Activated CD4-positive, alpha-beta memory T cell treated with anti-CD3 and anti-CD28 coated beads for 36 hours (primary cell): ENCODE measurements at places on chromosomes 4 and X. TPM values are rescaled to one million over a fixed set of nuclear protein-coding genes. Genes with fewer than 3 reads are reported as not detected.

- DNase-seq, result no peak
Measured at GRCh38 chr4:118774989-118775388, 60.9 kb downstream of the SEC24D start.

- DNase-seq, result no peak
Measured at GRCh38 chr4:94798808-94799207, 41.1 kb downstream of the BMPR1B start.

- no peak for DNase-seq
Measured at GRCh38 chrX:13652287-13652793, 601 bp upstream of the TCEANC start.

DNA sequence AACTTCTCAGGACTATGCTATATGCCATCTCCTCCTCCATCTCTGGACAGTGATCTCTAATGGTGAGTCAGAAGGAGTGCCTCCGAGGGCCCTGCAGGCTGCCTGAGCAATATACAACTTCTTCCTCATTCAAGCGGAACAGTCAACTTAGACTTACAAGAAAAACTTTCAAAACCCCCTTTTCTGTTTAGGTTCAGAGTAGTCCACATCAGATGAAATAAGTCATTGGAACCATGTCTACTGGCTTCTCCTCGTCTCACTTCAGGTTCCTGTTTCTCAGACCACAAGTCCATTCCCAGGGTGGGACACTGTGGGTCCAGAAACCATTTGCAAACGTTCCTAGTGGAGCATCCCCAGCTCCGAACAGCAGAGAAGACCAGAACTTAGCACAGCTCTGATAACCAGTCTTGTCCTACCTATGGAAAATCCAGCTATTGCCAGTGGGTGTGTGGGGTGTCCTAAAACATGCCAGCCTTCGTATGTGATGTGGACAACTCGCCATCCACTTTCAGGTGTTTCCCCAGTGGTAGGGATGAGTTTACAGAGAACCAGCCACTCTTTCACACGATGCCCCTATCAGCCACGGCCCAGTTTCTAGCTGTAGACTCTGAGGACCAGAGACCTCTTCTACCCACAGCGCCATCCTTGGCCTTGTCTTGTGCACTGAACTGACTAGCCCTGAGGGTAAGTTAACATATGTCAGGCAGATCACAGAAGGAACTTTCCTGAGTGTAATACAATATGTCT is 32.7 kb upstream of the NKRF start:
- no peak for DNase-seq

DNA sequence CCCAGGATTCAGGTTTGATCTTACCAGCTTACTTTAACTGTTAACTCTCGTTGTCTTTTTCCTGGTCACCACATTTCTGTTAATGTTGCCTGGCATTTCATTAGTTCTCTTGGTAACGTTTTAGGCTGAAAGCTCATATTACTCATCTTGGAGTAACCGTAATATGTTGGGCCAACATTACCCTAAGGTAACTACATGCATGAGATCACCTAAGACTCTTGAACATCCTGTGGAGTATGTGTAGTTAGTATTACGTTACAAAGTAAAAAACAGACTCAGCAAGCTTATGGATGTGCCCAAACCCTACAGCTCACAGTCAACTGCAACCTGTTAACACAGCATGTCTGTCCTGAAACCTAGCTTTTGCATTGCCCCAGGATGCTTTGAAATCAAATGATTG is 203.3 kb upstream of the HS3ST1 start:
- no peak for DNase-seq

DNA sequence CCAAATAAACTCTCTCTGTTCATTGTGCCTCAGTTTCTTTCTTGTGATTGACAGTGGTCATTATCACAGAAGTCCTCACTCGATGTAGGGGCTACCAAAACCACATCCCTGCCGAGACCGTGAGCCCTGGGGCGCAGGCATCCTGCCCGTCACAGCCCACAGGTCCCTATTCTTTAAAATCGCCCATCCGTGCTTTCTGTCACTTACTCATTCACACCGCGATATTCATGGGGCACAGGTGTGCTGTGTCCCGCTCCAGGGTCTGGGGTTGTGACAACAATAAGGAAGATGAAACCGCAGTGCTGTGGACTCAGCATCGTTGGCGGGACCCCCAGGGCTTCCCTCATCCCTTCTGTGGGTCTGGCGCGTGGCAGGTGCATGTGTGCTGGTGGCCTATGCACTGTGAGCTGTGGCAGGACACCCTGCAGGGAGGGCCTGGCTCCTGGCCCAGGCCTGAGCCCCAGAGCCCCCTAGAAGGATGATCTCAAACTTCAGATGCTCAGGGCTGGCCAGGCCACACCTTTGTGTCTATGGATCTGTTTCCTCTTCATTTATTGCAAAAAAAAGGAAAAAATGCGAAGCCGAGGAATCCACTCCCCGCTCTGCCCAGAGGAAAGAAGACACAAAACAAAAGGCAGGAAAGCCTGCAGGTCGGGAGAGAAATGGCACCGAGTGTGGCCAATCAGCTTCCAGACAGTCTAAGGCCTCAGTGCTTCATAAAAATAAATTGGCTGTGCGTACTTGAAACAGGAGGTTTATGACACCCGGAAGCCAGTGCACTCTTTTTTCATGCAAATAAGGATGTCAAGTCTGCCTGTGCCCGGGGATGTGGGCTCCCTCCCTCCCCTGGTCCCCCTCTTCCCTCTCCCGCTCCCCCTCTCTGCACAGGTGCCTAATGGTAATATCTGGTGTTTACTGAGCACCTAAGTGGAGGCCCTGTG is 109.5 kb upstream of the ADRA2C start:
- DNase-seq, result no peak

GRCh38 chr4:155759372-155760252 is 791 bp downstream of the GUCY1B1 start:
- no peak for DNase-seq

DNA sequence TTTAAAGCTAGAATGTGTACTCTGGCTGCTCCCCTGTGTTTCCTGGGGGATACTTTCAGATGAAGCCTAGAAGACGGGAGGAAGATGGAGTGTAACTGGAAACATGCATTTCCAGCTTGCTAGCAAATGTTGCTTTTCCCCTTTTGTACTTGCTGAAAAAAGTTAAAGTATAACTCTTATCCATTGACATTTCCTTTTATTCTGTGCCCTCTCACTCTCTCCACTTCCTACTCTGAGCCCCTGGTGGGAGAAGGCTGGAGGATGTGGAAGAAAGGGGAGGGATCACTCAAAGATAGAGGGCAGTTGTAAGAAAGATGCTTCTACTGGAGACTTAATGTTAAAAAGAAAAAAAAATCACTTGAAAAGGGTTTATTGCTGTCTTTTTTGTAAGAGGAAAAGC is 396.5 kb downstream of the DTHD1 start:
- DNase-seq, result no peak

DNA sequence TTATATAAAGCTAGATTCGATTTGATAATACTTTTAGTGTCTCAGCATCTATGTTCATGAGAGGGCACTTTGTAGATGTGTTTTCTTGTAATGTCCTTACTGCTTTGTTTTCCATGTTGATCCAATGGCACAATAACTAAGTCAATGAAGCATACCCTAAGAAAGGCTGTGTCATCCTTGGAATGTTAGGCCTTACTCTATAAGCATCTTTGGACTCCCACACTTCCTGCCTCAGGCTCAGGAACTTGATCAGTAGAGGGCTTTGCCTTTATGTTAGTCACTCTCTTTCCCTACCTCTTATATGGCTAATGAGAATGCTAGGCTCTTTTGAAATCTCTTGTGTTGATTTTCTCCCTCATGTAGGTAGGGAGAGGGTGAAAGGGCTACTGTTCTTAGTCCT is 33.2 kb upstream of the EDA2R start:
- DNase-seq, result no peak

DNA sequence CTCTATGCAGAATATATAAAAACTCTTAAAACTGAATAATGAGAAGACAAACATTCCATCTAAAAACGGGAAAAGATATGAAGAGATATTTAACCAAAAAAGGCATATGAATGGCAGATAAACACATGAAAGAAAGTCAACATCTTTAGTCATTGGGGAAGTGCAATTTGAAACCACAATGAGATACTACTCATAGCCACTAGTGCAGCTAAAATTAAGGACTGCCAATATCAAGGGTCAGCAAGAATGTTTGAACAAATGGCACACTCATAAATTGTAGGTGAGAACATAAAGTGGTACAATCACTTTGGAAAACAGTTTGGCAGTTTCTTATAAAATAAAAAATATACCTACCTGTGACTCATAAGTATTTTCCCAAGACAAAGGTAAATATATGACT is 534.9 kb upstream of the DIPK2B start:
- no peak for DNase-seq

DNA sequence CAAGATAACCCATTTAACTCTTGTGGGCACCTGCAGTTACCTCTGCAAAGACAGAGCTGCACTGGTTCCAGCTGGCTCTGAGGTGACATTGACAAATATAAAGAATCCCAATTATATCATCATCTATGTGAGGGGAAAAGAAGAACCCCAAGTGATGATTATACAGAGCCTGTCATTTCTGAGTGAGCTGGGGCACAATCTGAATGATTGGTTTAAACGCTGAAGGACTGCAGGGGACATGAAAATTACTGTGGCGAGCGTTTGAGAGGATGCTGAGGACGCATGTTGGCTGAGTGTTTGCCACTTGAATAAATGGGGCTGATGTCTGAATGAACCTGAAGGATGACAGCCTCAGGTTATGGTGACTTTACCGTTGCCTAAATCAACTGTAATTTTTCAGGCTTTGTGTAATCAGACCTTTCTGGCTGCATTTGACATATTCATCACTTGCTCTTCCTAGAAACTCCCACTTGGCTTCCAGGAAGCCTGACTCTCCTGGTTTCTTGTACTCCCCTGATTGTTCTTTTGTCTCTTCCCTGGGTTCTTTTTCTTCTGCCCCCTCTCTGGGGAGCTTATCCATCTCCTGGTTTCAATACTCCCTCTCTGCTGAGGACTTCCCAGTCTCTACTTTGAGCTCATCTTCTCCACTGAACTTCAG is 4.1 kb upstream of the HSD17B10 start:
- no peak for DNase-seq

- DNase-seq, result no peak
Measured at GRCh38 chr4:134024251-134024650, 177.3 kb downstream of the PABPC4L start.

- DNase-seq, result no peak
Measured at GRCh38 chr4:75289914-75290582, 224.2 kb downstream of the RCHY1 start.

GRCh38 chrX:123181233-123181914 is 2.7 kb upstream of the GRIA3 start:
- DNase-seq, result no peak

GRCh38 chrX:10133980-10134676 is 22.6 kb upstream of the CLCN4 start:
- no peak for DNase-seq

GRCh38 chr4:84239278-84239845 is 259.7 kb downstream of the NKX6-1 start:
- no peak for DNase-seq

GRCh38 chr4:152041295-152041694 is 280.5 kb upstream of the GATB start:
- no peak for DNase-seq

DNA sequence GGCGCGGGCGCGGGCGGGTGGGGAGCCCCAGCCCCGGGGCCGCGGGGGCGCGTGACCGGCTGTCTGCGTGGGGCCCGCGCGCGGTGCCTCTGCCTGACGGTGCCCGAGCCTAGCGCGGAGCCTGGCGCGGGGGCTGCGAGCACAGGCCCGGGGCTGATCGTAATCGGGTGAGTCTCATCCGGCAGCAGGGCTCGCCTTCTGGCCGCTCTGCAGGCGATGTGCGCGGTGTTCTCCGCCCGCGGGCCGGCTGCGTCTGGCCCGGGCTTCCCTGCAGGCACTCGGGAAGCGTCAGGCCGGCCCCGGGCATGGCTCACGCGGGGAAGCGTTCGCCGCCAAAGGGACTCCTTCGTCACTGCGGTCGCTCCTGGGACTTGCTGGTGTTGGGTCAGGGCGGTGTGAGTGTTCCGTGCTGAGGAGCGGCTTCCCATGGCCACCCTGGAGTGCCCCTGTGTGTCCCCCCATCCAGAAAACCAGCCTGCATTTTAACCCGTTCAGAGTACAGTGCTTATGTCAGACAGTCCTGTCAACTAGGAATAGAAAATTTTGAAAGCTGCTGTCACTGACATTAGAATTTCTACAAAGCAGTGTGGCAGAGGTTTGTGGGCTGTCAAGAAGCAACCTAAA is 40.6 kb downstream of the FAM149A start:
- peak; percentile 27 for DNase-seq

PCDH10 gene
- total RNA-seq, result not detected

SGMS2 gene
- total RNA-seq, result 0.36 TPM

RAB39B gene
- total RNA-seq, result 13.6 TPM

DUSP21 gene
- not detected for total RNA-seq

ARMCX1 gene
- 1.4 TPM for total RNA-seq

GDPD2 gene
- not detected for total RNA-seq

ITIH6 gene
- total RNA-seq, result not detected

TCEAL5 gene
- total RNA-seq, result not detected

DMRTC1 gene
- not detected for total RNA-seq

BANK1 gene
- total RNA-seq, result not detected

SSX5 gene
- not detected for total RNA-seq
